Small intestine (tissue), 16 donors: ENCODE measurements at places on chromosomes 5 and 9.

DNA sequence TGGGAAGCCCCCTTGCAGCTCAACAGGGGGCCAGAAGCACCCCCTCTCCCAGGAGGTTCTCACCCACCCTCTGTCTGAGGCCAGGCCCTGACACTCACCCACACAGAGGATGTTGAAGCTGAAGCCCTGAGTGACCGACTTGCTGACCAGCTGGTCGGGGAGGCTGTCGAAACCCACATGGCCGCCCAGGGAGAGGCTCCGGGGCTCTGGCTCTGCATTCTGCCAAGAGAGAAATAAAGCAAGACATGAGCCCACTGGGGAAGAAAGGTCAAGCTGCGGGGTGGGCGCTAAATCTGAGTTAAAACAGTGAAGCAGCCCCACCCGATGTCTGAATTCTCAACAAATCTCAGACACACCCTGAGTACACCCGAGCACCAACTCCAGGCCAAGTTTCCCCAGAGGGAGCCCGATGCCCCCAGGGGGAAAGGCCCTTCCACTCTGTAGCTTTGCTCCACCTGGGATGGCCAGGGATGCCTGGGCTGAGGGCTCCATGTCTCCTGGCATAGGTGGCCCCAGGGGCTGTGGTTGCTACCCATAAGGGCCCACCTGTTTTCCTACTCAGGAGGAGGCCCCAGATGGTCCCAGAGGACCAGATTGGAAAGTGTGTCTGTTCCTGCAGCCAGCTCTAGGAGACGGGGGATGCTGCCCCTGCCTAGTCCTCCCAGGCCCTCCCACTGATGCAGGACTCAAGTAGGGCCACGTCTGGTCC, 11.6 kb downstream of the SEPTIN8 start:
- DNase-seq: no peak
- no peak overlapping the region for H3K4me3 ChIP-seq
- no peaks in the 10 kb centered on the region for H3K4me1 ChIP-seq
- H3K27me3 ChIP-seq: no peaks in the 10 kb centered on the region

- H3K27ac ChIP-seq: no peak overlapping the region
- peaks cover 18% of the 10 kb centered on the region for H3K4me1 ChIP-seq
- peaks cover 28% of the 10 kb centered on the region for H3K27me3 ChIP-seq
- peak; percentile 40 for DNase-seq
- H3K4me3 ChIP-seq: no peak overlapping the region
Measured at GRCh38 chr9:98708103-98708932, 417 bp downstream of the GABBR2 start.

- no peaks in the 10 kb centered on the region for H3K27me3 ChIP-seq
- H3K4me1 ChIP-seq: no peaks in the 10 kb centered on the region
- no peak for DNase-seq
- H3K4me3 ChIP-seq: no peak overlapping the region
- no peaks in the 10 kb centered on the region for H3K36me3 ChIP-seq
Measured at GRCh38 chr9:117325831-117326230, 89.0 kb downstream of the ASTN2 start.

DNA sequence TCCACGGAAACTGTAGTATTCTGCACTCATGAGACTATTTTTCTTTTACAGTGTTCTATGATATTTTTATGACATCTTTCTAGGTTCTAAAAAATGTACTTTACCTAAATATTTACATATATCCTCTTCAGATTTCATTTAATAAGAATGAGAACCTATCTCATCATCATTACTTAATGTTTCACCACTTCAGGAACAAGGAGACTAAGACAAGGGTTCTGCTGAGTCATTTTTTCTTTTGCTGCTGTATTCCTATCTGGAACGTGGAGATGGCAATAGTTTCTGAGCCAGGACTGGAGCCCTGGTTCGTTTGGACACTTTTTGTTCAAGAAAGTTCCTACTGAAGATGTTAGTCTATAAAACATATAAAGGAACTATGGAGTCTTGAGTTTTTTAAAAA, 258.2 kb upstream of the MAP3K1 start:
- H3K36me3 ChIP-seq: no peaks in the 10 kb centered on the region
- peaks cover 17% of the 10 kb centered on the region for H3K4me1 ChIP-seq
- no peak overlapping the region for H3K27ac ChIP-seq
- DNase-seq: no peak

DNA sequence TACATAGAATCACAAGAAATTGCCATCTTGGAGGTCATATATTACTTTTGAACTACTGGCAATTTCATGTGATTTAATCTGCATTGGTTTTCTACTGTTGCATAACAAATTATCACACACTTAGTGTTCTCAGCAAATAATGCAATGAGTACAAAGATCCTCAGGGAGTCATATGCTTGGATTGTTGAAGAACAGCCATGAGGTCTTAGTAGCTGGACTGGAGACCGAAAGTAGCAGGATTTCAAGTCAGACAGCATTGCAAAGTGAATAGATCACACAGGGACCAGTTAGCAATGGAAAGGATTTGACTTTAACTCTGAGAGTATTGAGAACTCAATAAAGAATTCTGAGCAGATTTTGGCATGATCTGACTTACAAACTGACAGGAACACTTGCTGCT, 32.2 kb upstream of the FRMD3 start:
- H3K36me3 ChIP-seq: no peaks in the 10 kb centered on the region
- DNase-seq: peak; percentile 86
- H3K27ac ChIP-seq: peak overlapping the region; percentile 71
- H3K4me3 ChIP-seq: no peak overlapping the region
